ENCODE measurements at places on chromosomes 13 and 19.

DNA sequence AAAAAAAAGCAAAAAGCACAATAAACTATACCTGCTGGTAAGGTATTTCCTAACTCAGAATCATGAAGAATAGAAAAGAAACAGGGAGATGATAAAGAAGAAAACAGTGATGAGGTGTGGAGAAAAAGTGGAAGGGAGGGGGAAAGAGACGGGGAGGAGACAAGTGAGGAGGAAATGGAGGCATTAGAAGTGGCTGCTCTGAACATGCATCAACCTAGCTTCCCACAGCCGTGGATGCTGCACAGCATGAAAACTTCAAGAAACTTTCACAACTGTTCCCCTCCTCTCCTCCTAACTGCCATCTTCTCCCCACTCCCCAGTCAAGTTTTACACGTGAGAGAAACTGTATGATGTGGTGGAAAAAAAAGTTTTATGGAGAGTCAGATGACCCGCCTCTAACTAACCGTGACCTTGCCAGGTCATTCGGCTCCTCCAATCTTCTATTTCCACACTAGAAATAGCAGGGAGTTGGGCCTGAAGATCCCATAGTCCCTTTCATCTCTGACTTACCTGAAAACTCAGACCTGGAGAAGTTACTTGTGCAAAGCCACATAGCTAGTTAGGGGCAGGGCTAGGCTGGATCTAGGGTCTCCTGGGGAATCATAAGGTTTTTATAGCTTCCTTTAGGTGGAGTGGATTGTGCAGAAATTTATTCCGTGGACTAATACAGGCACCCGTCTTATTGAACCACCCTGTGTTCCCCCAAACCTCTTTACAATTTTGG, 461.9 kb downstream of the KLF5 start:
- DNase-seq, result no peak

GRCh38 chr13:114315074-114315785, 927 bp downstream of the CHAMP1 start:
- peak; percentile 19 for DNase-seq

DNA sequence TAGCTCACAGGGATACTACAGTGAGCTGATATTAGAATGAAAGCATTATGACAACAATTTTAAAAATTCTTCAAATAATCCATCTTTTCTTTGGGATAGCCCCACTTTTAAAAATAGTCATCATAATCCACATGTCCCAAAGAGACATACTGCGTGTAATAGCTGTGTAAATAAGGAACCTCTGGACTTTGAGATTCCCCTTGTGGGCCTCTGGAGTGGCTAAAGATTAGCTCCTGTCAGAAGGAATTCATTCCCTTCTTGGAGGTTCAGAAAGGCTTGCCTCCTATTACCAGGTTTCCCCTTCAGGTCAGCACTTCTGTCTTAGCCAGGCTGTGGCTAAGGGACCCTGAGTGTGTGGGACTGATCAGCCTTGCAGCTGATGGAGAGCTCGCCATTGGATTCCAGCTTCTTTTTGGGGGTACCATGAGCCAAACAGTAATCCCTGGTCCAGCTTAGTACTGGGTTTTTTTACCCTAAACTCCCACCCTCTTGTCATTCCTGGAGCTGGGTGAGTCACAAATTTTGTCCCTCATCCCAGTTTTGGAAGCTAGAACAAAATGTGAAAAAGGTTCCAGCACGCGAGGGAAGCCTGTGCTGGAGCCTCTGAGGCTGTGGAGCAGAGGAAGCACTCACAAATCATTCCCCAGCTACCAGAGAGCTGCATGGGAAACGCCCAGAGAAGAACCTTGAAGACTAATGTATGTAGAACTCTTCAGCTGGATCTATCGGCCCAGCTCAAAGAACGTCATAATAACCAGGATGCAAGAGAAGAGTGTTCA, 96.7 kb downstream of the RNASEH2B start:
- DNase-seq, result peak; percentile 57

- no peak for DNase-seq
These were observed 498.0 kb downstream of the DIAPH3 start for GRCh38 chr13:59665732-59666131.

GRCh38 chr19:13781547-13781946, 7.3 kb downstream of the C19orf53 start:
- DNase-seq, result peak; percentile 98

DNA sequence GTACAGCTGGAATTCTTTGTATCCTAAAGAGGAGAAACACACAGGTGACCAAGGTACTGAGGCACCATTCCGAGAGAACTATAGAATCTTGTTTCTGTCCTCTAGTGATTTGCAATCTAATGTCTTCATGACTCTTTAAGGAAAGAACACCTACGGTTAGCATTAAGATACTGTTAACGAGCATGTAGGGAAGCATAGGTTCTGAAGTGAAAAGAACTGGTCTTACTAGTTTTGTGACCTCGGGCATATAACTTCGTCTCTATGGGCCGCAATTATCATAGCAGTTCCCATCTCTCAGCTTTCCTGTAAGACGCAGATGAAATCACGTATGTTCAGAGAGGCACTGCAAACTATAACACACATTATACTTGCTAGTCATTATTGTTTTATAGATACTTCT, 193.0 kb upstream of the NBEA start:
- no peak for DNase-seq

DNA sequence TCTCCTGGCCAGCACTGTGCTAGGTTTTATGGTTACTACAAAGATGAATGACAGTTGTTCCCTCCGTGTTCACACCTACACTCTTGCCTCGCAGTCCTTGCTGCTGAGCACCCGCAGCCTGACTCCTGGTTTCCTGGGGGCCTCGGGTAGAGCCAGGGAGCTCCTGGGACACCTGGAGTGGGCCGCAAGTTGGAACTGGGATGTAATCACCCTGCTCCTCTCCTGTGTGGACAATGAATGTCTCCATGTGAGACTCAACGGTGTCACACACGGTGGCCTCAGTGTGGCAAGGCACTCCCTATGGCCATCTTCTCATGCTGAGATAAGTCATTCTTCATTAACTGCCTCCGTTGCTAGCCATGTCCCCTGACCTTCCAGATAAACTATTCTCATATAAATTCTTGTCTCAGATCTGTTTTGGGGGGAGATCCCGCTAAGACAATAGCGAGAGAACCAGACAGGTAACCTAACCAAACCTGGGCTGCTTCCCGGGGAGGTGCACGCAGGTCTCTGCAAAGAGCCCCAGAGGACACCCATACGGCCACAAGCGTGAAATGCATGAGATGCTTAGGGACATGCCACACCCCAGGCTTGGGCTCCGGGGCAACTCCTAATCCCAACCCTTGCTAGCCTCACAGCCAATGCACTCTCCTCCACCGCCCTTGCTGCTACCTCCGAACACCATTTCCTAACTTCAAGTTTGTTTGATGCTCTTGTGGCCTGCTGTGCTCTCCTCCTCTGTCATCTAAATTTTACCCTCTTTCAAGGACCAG, 87.2 kb upstream of the IRS2 start:
- no peak for DNase-seq

DNA sequence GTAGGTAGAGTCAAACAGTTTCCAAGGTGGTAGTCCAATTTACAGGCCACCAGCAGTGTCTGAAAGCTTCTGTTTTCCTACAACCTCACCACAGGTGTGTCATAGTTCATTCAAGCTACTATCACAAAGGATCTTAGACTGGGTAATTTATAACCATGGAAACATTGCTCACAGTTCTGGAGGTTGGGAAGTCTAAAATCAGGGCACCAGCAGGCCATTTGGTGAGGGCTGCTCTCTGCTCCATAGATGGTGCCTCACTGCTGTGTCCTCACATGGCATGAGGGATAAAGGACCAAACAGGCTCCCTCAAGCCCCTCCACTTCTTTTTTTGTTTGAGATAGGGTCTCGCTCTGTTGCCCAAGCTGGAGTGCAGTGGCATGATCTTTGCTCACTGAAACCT, 60.6 kb downstream of the ING1 start:
- DNase-seq, result no peak

DNA sequence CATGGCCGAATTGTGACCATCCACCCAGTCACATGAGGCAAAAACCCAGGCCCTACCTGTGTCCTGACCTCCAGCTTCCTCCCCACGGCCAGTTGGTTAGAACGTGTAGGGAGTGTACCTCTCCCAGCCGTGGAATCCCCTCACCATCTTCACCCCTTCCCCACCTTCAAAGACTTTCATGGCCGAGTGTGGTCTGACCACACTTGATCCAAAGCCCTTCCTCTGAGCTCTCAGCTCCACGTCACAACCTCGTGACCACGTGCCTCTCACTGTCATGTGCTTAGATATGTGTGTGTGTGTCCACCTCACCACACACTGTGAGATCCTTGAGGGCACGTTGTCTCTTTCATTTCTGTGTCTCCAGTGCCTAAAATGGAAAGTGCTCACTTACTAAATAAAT, 48.6 kb upstream of the UBE2L5 start:
- no peak for DNase-seq

GRCh38 chr19:51822325-51822724, 27.4 kb downstream of the FPR3 start:
- DNase-seq, result peak; percentile 25

GRCh38 chr19:53132141-53132991, at the start of gene ZNF415:
Gene ZNF415 (minus strand): TSS chr19:53132910. CDS start chr19:53122676, 10,234 bp downstream.
- DNase-seq, result peak; percentile 83

GRCh38 chr13:56988543-56988942, 152.2 kb upstream of the PRR20A start:
- DNase-seq, result no peak

DNA sequence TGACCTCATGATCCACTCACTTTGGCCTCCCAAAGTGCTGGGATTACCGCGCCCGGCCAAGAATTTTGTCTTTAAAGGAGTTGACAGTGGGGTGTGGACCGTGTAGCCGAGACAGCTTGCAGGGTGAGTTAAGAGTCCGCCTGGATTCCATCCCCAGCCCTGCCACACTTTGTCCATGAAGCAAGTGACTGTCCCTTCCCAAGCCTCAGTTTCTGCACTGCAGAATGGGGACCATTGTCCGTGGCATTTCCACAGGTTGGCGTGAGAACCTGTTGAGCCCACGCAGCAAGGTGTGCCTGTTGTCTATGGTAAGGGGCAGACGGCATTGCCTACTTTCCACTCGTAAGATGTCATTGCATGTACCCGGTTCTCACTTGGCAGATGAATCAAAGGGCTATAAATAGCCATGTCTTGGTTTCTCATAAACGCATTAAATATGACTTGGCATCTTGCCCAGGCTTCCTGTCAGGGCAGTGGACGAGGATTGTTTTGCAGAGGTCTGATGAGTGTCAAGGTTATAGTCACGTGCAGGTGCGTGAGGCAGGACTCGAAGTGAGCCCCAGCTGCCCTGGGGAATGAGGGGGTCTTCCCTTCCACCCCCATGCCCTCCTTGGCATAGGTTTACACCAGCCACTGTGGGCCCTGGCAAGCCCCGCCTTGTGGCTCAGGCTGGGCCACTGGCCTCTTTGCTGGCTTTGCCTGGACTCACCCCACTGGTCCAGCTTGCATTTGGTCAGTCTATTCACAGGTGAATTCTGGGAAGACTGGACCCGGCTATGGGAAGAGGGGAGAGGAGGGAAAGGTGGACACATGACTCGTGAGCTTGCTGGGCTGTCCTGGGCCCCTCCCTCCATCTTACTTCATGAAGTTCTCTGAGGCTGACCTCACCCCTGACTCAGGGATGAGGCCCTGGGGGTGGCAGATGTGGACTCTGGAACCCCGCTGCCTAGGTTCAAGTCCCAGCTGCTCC, 14.6 kb downstream of the FAM187B start:
- peak; percentile 40 for DNase-seq

- DNase-seq, result no peak
These were observed 323.1 kb downstream of the ZNF536 start for GRCh38 chr19:30695171-30695875.

- no peak for DNase-seq
These were observed 1.5 kb downstream of the PHF11 start for GRCh38 chr13:49497272-49497671.

GRCh38 chr19:36688058-36688457, 646 bp downstream of the ZNF567 start:
- DNase-seq, result no peak

- DNase-seq, result peak; percentile 80
These were observed 62.2 kb downstream of the DNAJC15 start for GRCh38 chr13:43085545-43085944.

DNA sequence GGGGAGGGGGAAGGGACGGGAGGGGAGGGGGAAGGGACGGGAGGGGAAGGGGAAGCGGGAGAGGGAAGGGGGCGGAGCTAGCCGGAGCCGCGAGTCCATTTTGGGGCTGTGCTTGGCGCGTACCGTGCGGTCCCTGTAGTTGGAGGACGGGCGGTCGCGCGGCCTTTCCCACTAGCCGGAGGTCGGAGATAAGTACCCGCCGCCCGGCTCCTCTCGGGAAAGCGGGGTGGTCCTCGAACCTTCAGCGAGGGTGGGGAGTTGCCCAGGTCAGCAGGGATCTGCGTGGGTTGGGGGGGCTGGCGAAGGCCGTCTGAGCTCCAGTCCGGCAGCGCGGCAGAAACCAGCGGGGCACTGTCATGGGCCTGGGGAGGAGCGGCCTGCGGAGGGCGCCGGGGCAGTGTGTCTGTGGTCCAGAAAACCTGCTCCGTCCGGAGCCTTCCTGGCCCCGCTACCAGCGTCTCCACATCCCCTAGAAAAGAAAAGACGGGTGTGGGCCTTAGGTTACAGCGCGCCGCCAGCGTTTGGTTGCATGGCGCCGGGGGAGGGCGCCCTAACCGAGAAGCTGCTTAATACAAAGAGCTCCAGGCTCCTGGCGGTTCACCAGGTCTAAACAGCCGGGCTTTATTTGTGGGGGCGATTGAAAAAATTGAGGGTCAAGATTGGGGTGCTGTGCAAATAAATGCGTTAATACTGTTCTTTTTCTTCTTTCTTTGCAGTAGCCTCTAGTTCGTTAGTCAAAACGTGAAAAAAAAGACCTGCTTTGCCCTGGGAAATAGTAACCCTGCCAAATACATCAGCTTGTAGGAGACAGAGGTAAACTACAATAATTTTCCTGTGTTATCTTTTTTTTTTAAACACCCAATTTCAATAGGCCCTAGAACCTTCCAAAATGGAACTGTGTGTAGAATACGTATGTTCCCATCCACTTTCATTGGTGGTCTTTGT, at the start of gene TRIM13:
Gene TRIM13, plus strand, starts transcription at position 92 of the 945 bp plus-strand sequence. CDS start 14,899 bp downstream, outside the sequence.
- DNase-seq, result peak; percentile 95

DNA sequence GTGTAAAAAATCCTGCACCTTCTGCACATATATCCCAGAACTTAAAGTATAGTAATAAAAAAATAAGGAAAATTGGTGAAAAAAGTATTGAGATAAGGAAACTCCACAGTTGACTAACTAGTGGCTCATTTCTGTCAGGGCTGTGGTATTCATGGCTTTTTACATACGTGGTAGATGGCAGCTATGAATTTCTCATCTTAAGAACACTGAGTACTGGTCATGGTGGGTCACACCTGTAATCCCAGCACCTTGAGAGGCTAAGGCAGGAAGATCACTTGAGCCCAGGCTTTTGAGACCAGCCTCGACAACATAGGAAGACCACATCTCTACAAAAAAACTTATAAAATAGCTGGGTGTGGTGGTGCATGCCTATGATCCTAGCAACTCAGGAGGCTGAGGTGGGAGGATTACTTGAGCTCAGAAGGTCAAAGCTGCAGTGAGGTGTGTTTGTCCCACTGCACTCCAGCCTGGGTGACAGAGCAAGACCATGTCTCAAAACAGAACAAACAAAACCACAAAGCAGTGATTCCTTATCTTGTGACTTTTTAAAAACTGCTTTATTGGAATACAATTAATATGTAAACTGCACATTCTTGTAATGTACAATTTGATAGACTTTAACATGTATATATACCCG, 16.8 kb downstream of the SLAIN1 start:
- no peak for DNase-seq

Measured in adipocyte (in vitro differentiated cells).